Caki2 (cell line): ENCODE measurements at places on chromosomes 7 and 10.

- no peak for DNase-seq
Observed at GRCh38 chr10:84406561-84406960, 78.2 kb downstream of the CCSER2 start.

DNA sequence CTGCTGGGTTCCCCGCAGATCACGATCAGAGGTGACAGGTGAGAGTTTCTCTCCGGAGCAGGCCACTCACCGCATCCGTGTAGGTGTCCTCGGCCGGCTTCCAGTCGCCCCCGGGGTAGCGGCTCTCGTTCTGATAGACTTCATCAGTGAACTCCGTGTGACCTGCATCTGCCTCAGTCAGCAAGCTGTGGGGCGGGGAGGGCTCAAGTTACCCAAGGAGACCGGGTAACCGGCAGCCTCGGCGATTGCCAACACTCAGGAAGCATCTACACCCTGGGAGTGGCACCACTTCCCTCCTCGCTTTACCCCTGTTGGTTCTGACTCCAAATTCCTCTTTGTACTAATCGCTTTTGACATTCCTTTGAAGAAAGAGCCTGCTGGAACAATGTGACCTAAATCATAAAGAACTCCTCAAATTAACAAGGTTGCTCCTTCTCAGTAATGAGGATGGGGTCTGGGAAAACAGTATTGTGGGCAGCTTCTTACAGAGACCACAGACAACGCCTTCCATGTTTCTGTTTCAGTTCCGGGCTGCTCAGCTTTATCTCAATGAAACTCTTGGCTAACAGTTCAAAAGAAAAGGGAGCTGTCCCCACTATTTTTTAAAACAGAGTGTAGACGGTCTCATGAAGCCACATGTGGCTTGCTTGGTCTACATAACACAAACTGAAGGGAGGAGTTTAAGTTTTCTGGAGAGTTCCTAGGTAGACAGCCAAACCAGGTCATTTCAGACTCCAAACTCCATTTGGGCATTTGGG lies 118.1 kb downstream of the MYOF start:
- no peak for DNase-seq

DNA sequence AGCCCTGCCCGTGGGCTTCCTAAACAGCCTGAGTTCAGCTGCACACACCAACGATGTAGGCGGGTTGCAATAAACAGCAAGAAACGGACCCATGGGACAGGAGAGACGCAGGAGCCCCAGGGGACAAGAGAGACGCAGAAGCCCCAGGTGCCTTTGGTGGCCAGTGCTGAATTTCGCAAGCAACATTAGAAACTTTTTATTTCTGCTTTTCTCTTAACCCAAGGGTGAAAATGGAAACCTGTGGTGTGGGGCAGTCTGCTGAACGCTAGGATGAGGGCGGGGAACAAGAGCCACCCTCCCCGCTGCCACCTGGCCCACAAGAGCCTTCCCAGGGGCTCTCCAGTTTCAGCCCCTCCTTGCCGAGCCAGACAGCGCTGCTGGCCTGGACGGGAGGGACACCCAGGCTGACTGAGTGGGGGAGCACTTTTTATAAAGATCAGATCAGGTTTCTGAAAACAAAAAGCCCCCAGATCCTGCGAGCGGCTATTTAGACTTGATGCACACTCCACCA lies 20.0 kb upstream of the GPR146 start:
- DNase-seq = no peak

DNA sequence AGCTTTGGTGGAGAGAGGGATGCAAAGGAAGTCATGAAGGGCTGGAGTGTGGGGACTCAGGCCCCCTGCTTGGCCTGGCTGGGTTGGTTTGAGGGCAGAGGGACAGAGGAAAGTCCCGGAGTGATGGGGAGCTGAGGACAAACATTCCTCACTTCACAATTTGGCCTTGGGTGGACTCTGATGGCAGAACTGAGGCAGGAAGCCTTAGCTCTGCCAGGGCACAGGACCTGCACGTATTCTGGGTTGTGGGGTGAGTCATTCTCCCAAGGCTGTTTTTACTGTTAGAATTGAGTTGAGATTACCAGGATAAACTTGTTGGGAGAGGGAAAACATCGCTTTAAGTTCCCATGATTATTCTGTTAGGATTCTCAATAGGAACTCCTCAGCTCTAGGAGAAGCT lies 2.6 kb downstream of the GOLGA7B start:
- no peak for DNase-seq

- DNase-seq = no peak
Observed at GRCh38 chr10:26528715-26529393, 90.7 kb downstream of the APBB1IP start.

- no peak for DNase-seq
Observed at GRCh38 chr10:117547716-117548668, 5.4 kb downstream of the EMX2 start.

DNA sequence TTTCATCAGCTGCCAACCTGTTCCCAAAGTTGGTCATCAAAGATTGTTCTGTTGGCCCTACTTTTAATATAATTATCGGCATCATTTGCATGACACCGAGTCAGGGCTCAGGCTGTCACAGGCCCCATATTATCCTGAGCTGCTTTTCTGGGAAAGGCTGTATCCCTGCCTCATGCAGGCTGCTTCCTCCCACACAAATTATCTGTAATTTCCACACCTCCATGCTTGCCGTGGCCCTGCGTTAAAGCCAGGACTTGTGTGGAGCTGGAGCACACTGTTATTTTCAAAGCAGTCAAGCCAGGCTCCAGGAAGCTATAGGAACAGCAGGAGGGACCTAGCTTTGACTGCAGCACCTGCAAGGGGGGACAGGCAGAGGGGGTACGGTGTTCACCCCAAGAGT lies 5.4 kb upstream of the ADCYAP1R1 start:
- DNase-seq = no peak

GRCh38 chr7:107924841-107925504 lies 34.0 kb downstream of the DLD start:
- no peak for DNase-seq
